ENCODE measurements at places on chromosomes 6 and 20. TPM values are rescaled to one million over a fixed set of nuclear protein-coding genes. Genes with fewer than 3 reads are reported as not detected.

DNA sequence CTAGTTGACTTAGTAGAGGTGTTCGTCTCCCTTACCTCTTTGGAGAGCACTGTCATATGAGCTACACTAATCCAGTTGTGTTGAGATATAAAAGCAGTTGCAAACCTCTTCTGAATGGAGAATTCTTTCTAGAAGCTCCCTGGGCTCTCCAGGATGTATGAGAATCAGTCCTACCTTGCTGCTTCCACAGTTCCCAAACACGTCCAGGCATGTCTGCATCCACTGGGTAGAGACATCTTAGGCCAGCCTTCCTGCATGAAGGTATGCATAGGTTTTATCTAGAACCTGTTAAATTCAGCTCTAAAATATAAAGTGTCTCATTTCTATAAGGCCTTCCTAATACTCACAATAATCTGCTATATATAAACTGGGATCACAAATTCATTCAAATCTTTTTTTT, 297.7 kb downstream of the CDC5L start:
- H3K4me1 ChIP-seq, result no peaks in the 10 kb centered on the region
- H3K36me3 ChIP-seq, result no peaks in the 10 kb centered on the region
- H3K27ac ChIP-seq, result no peak overlapping the region
- H3K4me3 ChIP-seq, result no peak overlapping the region
- H3K27me3 ChIP-seq, result no peaks in the 10 kb centered on the region

DNA sequence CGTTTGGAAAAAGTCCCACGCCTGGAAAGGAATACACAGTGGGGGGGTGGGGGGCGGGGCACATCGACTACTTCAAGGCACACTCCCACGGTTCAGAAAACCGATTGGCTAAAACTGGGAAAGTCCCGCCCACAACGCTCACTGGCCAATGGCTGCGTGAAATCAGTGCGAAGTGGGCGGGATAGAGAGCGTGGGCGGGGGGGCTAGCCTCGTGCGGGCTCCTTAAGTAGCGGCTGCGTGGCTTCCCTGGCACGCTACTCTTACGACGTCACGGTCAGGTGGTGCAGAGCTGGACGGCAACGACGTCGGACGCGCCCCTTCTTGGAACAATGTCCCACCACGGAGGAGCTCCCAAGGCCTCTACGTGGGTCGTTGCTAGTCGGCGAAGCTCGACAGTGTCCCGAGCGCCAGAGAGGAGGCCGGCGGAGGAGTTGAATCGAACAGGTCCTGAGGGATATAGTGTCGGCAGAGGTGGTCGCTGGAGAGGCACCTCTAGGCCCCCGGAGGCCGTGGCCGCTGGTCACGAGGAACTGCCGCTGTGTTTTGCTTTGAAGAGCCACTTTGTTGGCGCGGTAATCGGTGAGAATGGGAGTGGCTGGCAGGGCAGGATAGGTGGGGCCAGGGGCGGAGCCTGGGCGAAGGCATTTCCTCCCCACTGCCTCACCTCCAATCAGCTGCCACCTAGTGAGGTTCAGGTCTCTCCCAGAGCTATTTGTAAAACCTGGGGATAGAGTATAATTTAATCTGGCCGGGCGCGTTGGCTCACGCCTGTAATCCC, at the start of gene DDX43:
Gene DDX43, plus strand, starts transcription at position 252 of the 778 bp plus-strand sequence. Its CDS starts 78 bp downstream, at position 330.
- no peak within 1 kb of the TSS for H3K27ac ChIP-seq
- no peaks in the 10 kb centered on the region for H3K4me1 ChIP-seq
- no peaks in the 10 kb centered on the region for H3K27me3 ChIP-seq
- H3K36me3 ChIP-seq, result no peaks in the 10 kb centered on the region

- DNase-seq, result peak; percentile 51
- H3K36me3 ChIP-seq, result no peaks in the 10 kb centered on the region
- H3K27ac ChIP-seq, result peak overlapping the region; percentile 100
- H3K4me1 ChIP-seq, result no peaks in the 10 kb centered on the region
- H3K4me3 ChIP-seq, result peak overlapping the region; percentile 97
- H3K27me3 ChIP-seq, result no peaks in the 10 kb centered on the region
Observed at GRCh38 chr20:50191544-50192363, 1.1 kb downstream of the CEBPB start.

Gene LY6G6F
- total RNA-seq, result not detected

GRCh38 chr20:31770243-31770642, 31.2 kb downstream of the TPX2 start:
- no peak for DNase-seq
- no peaks in the 10 kb centered on the region for H3K36me3 ChIP-seq
- no peaks in the 10 kb centered on the region for H3K4me1 ChIP-seq
- H3K4me3 ChIP-seq, result no peak overlapping the region
- H3K27me3 ChIP-seq, result no peaks in the 10 kb centered on the region
- no peak overlapping the region for H3K27ac ChIP-seq

- no peak for DNase-seq
- H3K27ac ChIP-seq, result no peak overlapping the region
- H3K4me1 ChIP-seq, result no peaks in the 10 kb centered on the region
- H3K36me3 ChIP-seq, result no peaks in the 10 kb centered on the region
Observed at GRCh38 chr6:116586738-116587137, 15.4 kb downstream of the RWDD1 start.

Gene METTL24
- 18.0 TPM for total RNA-seq

Gene SPATA25
- total RNA-seq, result 16.2 TPM

Gene OR2J3
- total RNA-seq, result not detected

DNA sequence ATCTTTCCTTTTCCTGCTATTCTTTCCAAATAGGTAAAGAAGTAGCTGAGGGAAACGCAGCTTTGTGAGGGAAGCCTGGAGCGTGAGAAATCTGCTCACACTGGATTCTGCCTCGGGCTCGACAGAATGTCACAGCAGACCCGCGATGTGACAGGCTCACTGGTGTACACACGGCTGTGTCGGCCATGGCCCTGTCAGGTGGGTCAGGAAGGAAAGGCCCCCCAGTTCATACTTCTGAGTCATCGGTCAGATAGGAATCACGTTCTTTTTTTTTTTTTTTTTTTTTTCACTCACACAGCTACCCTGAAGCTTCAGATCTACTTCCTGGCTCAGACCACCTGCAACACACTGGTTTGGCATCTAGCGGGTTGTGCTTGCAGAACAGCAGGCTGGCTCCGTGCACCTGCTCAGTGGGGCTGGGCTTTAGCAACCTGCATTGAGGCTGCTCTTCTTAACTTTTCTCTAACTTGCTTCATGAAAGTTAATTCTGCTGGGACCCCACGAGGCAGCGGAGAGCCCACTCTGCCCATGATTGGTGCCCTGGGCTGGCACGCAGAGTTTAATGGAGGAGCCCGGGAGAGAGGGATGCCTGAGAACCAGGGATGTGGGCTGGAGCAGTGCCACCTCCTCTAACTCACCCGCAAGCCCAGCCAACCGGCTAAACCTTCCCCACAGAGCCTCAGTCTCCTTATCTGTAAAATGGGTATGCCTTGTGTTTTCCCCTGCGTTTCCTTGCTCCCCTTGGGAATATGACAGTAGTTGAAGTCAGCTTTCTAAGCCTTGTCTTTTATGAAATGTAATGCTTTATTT, 61.5 kb upstream of the FNDC1 start:
- DNase-seq, result no peak
- H3K4me3 ChIP-seq, result no peak overlapping the region
- no peaks in the 10 kb centered on the region for H3K27me3 ChIP-seq

All from uterus (tissue), 4 donors.